NCI-H1417 (cell line): ENCODE measurements at places on chromosomes 12 and 14.

DNA sequence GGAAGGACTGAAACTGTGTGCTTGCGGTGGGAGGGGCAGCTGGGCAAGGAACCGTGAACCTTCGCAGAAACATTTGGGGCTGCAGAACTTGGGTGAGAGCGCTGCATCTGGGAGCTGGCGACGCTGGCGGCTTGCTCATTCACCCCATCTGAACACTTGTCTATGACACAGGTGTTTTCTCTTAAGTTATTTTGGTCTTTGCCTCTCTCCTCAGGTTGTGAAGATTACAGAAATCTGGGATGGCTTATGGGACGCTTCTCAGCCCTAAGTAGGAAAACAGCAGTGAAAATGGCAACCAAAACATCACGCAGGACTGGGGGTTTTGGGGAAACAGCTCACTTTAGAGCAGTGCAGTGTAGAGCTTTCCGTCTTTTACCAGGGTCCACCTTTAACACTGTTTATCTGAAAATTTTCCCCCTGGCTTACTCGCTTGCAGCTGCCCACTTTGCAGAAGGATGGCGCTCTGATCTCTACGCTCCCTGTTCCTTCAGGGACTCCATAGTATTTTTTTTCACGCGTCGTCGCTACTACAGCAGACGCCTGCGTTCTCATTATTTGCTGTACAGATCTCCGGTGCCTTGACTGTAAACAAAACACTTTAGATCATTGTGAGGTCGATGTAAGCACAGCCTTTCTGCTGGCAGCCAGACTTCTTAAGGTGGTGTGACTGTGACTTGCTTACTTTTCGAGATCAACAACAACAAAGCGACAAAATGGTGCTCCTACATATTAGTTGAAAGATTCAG, 2.7 kb upstream of the CDKN1B start:
- DNase-seq = peak; percentile 70

- DNase-seq = no peak
Observed at GRCh38 chr14:76212242-76212641, 60.5 kb downstream of the GPATCH2L start.

GRCh38 chr12:184811-185575, 29.0 kb downstream of the SLC6A12 start:
- DNase-seq = no peak

- DNase-seq = peak; percentile 8
Observed at GRCh38 chr14:103628221-103628683, 759 bp upstream of the KLC1 start.

- DNase-seq = peak; percentile 79
Observed at GRCh38 chr12:26651566-26652188, 181.3 kb downstream of the ITPR2 start.

GRCh38 chr14:65134651-65135579, 32.6 kb upstream of the MAX start:
- no peak for DNase-seq

- peak; percentile 88 for DNase-seq
Observed at GRCh38 chr12:61414470-61414869, 845.7 kb upstream of the USP15 start.

- DNase-seq = peak; percentile 9
Observed at GRCh38 chr12:20646239-20646827, 48.8 kb upstream of the SLCO1C1 start.

- DNase-seq = no peak
Observed at GRCh38 chr14:76696791-76697190, 64.5 kb upstream of the VASH1 start.

GRCh38 chr12:41325336-41325735, 137.2 kb downstream of the PDZRN4 start:
- DNase-seq = no peak

GRCh38 chr12:9731797-9732196, 1.1 kb downstream of the CLECL1 start:
- no peak for DNase-seq

GRCh38 chr14:37746140-37746832, 150.9 kb downstream of the TTC6 start:
- DNase-seq = no peak

DNA sequence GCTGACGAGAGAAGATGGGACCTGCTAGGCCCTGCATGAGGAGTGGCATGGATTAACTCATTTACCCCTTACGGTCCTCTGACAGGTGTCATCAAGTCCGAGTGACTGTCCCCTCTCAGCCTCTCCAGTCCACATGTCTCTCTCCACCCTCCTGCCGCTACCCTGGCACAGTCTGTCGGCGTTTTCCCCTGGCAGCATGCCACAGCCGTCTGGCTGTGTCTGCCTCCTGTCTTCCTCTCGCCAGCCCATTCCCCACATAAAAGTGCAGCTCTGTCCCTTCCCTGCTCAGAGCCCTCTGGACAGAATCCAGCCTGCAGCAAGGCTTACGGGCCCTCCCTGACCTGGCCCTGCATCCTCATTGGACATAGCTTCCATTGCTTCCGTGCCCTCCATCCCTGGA, 45.6 kb downstream of the UBE3B start:
- DNase-seq = no peak

GRCh38 chr12:24905431-24905830, 43.5 kb downstream of the BCAT1 start:
- DNase-seq = no peak

DNA sequence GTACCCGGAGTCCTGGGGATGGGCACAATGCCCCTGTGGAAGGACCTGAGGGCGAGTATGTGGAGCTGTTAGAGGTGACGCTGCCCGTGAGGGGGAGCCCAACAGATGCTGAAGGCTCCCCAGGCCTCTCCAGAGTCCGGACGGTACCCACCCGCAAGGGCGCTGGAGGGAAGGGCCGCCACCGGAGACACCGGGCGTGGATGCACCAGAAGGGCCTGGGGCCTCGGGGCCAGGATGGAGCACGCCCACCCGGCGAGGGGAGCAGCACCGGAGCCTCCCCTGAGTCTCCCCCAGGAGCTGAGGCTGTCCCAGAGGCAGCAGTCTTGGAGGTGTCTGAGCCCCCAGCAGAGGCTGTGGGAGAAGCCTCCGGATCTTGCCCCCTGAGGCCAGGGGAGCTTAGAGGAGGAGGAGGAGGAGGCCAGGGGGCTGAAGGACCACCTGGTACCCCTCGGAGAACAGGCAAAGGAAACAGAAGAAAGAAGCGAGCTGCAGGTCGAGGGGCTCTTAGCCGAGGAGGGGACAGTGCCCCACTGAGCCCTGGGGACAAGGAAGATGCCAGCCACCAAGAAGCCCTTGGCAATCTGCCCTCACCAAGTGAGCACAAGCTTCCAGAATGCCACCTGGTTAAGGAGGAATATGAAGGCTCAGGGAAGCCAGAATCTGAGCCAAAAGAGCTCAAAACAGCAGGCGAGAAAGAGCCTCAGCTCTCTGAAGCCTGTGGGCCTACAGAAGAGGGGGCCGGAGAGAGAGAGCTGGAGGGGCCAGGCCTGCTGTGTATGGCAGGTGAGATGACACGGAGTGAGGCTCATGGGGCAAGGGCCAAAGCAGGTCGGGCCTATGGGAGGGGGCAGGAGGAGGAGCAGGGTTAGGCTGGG, 4.5 kb downstream of the ARHGEF40 start:
- DNase-seq = no peak

GRCh38 chr14:58637391-58638230, at the start of gene DACT1:
Gene DACT1 (plus strand): TSS chr14:58637962. CDS start chr14:58638203, 241 bp downstream.
- DNase-seq = peak; percentile 43

GRCh38 chr12:118813778-118814357, 167.5 kb upstream of the SRRM4 start:
- DNase-seq = no peak

DNA sequence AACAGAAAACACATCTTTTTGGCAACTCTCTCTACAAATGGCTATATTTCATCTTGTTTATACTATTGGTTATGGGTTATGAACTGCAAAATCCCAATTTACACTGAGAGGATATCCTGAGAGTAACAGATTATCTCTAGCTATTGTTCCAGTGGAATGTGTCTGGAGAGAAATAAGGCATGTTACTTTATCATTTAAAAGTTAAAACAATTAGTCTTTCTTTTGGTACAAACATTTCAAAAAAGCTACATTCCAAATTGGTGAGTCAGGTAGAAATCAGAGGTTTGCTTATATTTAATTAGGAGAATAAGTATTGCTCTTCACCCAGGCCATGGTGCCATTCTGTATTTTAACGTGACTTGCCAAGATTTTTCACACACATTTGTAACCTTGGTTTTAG, 411.6 kb downstream of the CCER1 start:
- no peak for DNase-seq

DNA sequence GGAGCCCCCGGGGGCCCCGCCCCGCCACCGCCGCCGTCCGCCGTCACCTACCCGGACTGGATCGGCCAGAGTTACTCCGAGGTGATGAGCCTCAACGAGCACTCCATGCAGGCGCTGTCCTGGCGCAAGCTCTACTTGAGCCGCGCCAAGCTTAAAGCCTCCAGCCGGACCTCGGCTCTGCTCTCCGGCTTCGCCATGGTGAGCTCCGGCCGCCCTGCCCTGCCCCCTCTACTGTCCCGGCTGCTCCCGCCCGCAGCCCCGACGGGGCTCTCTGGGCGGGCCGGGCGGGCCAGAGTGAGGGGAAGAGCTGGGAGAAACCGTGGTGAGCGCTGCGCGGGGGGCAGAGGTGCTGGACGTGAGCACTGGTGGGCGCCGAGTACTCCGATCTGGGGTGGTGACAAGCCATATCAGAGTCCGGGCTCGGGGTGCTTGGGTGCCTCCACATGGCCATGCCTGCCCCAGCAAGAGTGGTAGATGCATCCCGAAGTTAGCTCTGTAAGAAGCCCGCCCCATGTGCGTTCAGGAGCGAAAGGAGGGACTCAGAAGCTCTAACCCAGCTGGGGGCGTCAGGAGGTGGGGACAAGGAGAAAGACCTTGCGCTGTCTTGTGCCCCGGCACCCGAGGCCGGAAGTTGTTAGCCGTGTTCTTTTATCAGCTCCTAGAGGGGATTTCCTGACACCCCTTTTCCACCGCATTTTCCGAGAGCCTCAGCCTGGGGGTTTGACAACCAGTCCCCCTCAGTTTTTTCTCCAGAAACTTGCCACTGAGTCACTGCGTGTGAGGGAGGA, 717 bp downstream of the ORAI1 start:
- peak; percentile 87 for DNase-seq

- DNase-seq = no peak
Observed at GRCh38 chr12:3647504-3647903, 105.4 kb downstream of the CRACR2A start.

- no peak for DNase-seq
Observed at GRCh38 chr12:6620137-6620884, 13.1 kb upstream of the CHD4 start.

DNA sequence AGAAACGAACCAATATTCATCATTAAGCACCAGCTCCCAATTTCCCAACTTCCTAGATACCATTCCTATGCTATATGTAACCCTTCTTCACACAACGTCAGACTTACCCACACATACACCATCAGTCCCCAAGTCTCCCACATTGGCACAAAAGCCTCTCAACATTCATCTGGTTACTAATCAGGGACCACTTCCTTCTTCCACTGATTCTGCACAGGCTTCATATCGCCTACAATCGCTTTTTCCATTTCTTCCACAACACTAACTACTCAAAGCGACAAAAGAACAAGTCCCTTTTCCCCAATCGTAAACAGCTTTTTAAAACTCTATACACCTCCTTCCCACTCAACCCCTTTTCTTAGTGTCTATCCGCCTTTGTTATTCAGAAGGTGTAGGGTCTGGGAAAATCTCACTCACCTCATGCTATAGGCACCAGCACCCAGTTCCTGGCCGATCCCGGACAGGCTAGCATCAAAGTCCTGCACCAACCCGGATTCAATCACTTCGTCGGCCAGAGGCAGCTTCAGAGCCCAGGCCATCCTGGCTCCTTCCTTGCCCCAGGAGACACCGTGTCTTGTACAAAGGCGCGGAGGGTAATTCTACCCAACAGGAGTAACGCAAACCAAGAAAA, 936 bp downstream of the TFCP2 start:
- peak; percentile 74 for DNase-seq

DNA sequence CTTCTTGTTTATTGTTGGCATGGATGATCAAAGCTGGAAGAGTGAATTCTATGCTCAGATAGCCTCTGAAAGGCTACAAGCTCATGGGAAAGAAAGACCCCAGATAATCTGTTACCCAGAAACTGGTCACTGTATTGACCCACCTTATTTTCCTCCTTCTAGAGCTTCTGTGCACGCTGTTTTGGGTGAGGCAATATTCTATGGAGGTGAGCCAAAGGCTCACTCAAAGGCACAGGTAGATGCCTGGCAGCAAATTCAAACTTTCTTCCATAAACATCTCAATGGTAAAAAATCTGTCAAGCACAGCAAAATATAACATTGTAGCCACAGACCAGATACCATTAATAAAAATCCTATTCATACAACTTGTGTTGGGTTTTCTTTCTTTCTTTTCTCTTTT, 7.2 kb downstream of the ACOT6 start:
- no peak for DNase-seq

DNA sequence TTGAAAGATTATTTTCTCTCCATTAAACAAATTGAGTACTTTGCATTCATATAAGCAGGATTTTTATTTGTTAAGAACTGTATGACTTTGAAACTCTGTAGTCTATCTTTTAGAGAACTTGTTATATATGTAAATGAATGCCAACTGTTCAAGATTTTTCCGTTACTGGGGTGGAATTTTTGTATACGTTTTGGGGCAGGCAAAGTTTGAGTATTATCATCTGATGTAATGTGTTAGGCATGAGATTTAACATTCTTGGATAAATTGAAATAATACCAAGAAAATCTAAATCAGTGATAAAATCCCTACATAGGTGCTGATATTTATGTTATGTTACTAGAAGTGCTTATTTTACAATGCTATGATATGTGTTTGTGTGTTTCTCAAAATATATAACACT, 8.4 kb downstream of the CNOT2 start:
- no peak for DNase-seq

- peak; percentile 5 for DNase-seq
Observed at GRCh38 chr12:80709811-80710726, 2.6 kb downstream of the MYF6 start.

DNA sequence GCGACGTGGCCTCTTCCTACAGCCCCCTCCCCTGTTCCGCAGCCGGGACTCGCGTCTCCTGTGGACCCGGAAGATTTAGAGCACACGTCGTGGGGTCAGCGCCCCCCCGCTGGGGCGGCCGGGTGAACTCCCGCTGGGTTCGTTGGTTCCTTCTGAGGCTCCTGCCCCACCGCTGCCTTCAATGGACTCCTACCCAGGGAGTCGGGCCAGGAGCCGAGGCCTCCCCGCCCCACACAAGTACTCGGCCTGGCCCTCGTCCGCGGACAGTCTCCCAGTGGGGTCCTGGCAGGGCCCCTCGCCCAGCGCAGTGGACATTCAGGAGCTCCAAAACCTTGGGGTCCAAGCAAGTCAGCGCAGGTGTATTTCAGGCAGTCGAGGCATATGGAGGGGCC, 1.2 kb downstream of the MMP17 start:
- peak; percentile 60 for DNase-seq

GRCh38 chr12:120994589-120995337, 16.4 kb downstream of the HNF1A start:
- no peak for DNase-seq

DNA sequence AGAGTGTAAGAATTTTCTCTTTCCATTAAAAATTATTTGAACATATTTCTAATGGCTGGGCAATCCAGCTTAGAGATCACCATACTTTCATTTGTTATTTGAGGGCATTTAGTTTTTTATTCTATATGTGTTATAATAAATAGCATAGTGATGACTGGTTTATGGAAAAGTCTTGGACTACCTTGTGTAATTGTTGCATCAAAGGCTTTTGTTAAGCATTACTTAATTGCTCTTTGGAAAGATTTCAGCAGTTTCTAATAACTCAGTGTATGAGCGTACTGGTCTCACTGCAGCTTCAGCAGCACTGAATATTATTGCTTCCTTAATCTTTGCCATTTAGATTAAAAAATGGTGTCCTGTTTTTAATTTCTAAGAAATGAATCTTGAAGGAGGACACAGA, 22.8 kb downstream of the TMEM19 start:
- no peak for DNase-seq

GRCh38 chr14:69004731-69005431, 25.8 kb upstream of the ACTN1 start:
- DNase-seq = no peak
